Metanephros (tissue), 2 donors: ENCODE measurements at places on chromosomes 6 and 20. TPM values are rescaled to one million over a fixed set of nuclear protein-coding genes. Genes with fewer than 3 reads are reported as not detected.

The GSTA2 gene
- total RNA-seq, result not detected

The DLK2 gene
- total RNA-seq, result 1.3 TPM

The PARD6B gene
- 50.8 TPM for total RNA-seq

The CNR1 gene
- 0.53 TPM for total RNA-seq

The HDGFL1 gene
- not detected for total RNA-seq

The NRSN1 gene
- 0.12 TPM for total RNA-seq

The KHDRBS2 gene
- 5.2 TPM for total RNA-seq

The PPP1R3G gene
- 5.0 TPM for total RNA-seq

The TASP1 gene
- total RNA-seq, result 20.7 TPM

The MUC21 gene
- not detected for total RNA-seq

The PDCD2 gene
- 35.2 TPM for total RNA-seq

The TP53TG5 gene
- total RNA-seq, result 0.12 TPM

The HCK gene
- 11.8 TPM for total RNA-seq

The WFDC2 gene
- 77.5 TPM for total RNA-seq

The VGLL2 gene
- 3.4 TPM for total RNA-seq

The C20orf202 gene
- total RNA-seq, result 0.47 TPM

The APOBEC2 gene
- 197 TPM for total RNA-seq

The RSPH4A gene
- 1.9 TPM for total RNA-seq

The PCMTD2 gene
- 96.7 TPM for total RNA-seq

The RPL7L1 gene
- total RNA-seq, result 89.2 TPM

The SUMO4 gene
- 6.7 TPM for total RNA-seq
